Parietal lobe (tissue), 2 donors: ENCODE measurements at places on chromosomes 16 and 17. TPM values are rescaled to one million over a fixed set of nuclear protein-coding genes. Genes with fewer than 3 reads are reported as not detected.

TLCD2 gene
- total RNA-seq = 0.31 TPM

CPNE7 gene
- total RNA-seq = 13.5 TPM

CSH1 gene
- total RNA-seq = not detected

CCL2 gene
- 0.94 TPM for total RNA-seq

SPHK1 gene
- 0.94 TPM for total RNA-seq

SLC52A1 gene
- total RNA-seq = not detected

TBX6 gene
- total RNA-seq = 0.31 TPM

MMD gene
- 134 TPM for total RNA-seq

ITGA2B gene
- total RNA-seq = 8.8 TPM

ZCCHC14 gene
- 66.7 TPM for total RNA-seq

YBX2 gene
- 2.5 TPM for total RNA-seq

TMEM132E gene
- 1.3 TPM for total RNA-seq

CXCL16 gene
- total RNA-seq = 0.63 TPM

UTP18 gene
- 36.6 TPM for total RNA-seq

MILR1 gene
- total RNA-seq = 1.6 TPM

UMOD gene
- not detected for total RNA-seq

PRRT2 gene
- 36.0 TPM for total RNA-seq

IKZF3 gene
- under 0.01 TPM for total RNA-seq

GCSH gene
- 21.3 TPM for total RNA-seq

ZNF213 gene
- 10.3 TPM for total RNA-seq

OTOA gene
- total RNA-seq = 1.9 TPM

TSC2 gene
- 148 TPM for total RNA-seq

KRT33B gene
- total RNA-seq = not detected

TBC1D3I gene
- not detected for total RNA-seq

KRTAP4-11 gene
- total RNA-seq = not detected

DNAH2 gene
- 2.2 TPM for total RNA-seq

ABCA10 gene
- 4.1 TPM for total RNA-seq

IGFBP4 gene
- 7.8 TPM for total RNA-seq

NPIPA7 gene
- 2.5 TPM for total RNA-seq

ITGA3 gene
- 46.3 TPM for total RNA-seq

KRT31 gene
- 0.94 TPM for total RNA-seq

CLEC19A gene
- 0.31 TPM for total RNA-seq

MSLN gene
- total RNA-seq = not detected

KRTAP2-1 gene
- total RNA-seq = not detected

HOXB1 gene
- total RNA-seq = not detected

SSTR5 gene
- not detected for total RNA-seq

DNAI2 gene
- not detected for total RNA-seq

TMEM101 gene
- total RNA-seq = 21.0 TPM

SCIMP gene
- not detected for total RNA-seq

MYCBPAP gene
- 2.2 TPM for total RNA-seq

FOXC2 gene
- total RNA-seq = not detected

PROCA1 gene
- total RNA-seq = 5.0 TPM

CTRB1 gene
- not detected for total RNA-seq

ZG16 gene
- not detected for total RNA-seq

KRT9 gene
- total RNA-seq = not detected

DHRS7C gene
- not detected for total RNA-seq

CACNG1 gene
- 0.63 TPM for total RNA-seq

CNGB1 gene
- total RNA-seq = not detected

KRT26 gene
- total RNA-seq = not detected

CFAP97D1 gene
- total RNA-seq = not detected

WNK4 gene
- not detected for total RNA-seq

MFAP4 gene
- 1.3 TPM for total RNA-seq

TNFRSF13B gene
- total RNA-seq = not detected

ODAD4 gene
- 3.1 TPM for total RNA-seq

NR1D1 gene
- total RNA-seq = 1.9 TPM

PMFBP1 gene
- total RNA-seq = 1.6 TPM

PIMREG gene
- 8.5 TPM for total RNA-seq
